NCI-H1436 (cell line): ENCODE measurements at places on chromosomes 16 and 17.

DNA sequence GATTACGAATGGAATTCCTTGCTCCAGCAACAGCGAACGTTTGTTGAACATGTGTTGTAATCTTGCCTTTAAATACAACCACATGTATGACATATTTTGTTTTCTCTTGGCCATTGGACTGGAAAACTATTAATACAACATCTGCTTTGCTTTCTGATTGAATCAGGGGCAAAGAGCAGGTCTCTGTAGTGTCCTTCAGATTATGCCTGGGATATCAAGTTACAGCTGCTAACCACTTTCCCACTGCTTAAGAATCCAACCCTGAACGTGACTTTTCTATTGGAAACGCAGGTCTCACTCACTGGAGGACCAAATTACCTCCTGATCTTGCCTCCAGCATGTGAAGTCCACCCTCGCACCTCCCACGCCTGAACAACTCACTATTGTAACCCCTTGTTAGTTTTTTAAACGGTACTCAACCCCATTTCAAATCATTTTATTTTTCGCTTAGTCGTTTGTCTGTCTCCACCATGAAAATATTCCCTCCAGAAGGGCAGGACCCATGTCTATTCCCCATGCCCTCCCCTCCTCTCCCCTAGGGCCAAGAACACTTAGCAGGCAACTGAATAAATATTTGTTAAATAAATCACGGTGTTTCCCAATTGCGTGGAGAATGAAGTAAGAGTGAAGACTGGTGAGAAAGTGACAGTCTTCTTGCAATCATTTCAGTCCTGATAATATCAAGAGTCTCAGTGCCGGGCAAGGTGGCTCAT, 57.4 kb upstream of the MRTFB start:
- DNase-seq = peak; percentile 18

- DNase-seq = no peak
These were observed 12.9 kb downstream of the CMIP start for GRCh38 chr16:81457326-81458133.

GRCh38 chr17:2266045-2266864, 37.3 kb downstream of the SMG6 start:
- DNase-seq = no peak

- no peak for DNase-seq
These were observed 13.7 kb upstream of the KRT23 start for GRCh38 chr17:40951011-40951622.

- DNase-seq = no peak
These were observed 832 bp downstream of the CDK5R1 start for GRCh38 chr17:32487473-32488176.

GRCh38 chr16:676913-677312, 1.4 kb downstream of the RHBDL1 start:
- peak; percentile 79 for DNase-seq

DNA sequence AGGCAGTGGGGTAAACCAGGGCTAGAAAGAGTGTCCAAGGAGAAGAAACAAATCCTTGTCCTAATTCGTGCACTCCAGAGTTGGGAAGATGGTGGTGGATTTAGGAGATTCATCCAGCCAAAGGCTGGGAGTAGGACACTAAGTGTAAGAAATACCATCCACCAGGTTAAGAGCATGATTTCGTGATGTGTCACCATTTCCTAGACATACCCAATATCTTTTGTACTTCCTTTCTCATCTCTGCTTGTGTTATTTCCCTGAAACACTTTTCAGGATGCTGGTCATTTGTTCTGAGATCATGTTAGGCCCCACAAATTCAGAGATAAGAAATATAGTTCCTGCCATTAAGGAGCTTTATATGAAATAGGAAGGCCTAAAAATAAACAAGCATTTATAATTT, 106.3 kb upstream of the HLF start:
- no peak for DNase-seq

DNA sequence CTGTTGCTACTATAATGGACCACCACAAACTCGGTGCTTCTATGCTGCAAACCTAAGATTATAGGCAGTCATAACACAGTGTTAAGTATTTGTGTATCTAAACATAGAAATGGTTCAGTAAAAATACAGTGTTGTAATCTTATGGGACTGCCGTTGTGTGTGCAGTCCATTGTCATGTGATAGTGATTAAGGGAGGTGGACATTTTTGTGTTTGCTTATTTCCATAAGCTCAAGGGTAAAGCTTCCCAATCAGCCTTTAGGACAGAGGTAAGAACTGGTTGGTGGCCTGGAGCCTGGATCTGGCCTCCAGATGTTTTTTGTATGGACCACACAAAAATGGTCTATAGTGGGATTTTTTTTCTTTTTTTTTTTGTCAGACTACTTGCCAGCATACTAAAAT, 29.9 kb downstream of the WWOX start:
- DNase-seq = no peak

GRCh38 chr17:64447526-64447925, 1.4 kb upstream of the MILR1 start:
- no peak for DNase-seq

- no peak for DNase-seq
These were observed 23.7 kb downstream of the NOD2 start for GRCh38 chr16:50717091-50717490.

DNA sequence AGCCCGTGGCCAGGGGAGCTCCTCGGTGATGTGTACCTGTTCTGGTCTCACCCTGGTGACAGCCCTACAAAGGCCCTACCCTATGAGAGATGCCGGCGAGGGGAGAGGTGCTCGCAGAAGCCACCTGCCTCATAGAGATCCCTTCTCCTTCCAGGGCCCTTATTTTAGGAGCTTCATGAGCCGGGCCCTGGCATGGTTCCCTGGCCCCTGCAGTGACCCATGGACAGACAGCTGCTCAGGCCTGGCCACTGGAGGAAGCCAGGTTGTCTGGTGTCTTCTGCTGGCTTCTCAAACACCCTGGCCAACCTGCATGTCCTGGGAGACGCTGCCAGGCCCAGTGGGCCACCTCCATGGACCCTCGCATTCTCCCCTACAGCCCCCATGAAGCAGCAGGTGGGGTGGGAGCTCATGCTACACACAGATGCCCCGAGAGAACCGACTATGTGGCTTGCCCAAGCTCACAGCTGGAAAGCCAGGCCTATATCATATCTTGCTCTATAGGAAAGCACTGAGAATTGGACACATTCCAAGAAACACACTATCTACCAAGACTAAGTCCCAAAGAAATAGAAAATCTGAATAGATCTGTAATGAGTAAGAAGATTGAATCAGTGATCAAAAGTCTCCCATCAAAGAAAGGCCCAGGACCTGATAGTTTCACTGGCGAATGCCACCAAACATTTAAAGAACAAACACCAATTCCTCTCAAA, 7.2 kb upstream of the AATK start:
- no peak for DNase-seq

DNA sequence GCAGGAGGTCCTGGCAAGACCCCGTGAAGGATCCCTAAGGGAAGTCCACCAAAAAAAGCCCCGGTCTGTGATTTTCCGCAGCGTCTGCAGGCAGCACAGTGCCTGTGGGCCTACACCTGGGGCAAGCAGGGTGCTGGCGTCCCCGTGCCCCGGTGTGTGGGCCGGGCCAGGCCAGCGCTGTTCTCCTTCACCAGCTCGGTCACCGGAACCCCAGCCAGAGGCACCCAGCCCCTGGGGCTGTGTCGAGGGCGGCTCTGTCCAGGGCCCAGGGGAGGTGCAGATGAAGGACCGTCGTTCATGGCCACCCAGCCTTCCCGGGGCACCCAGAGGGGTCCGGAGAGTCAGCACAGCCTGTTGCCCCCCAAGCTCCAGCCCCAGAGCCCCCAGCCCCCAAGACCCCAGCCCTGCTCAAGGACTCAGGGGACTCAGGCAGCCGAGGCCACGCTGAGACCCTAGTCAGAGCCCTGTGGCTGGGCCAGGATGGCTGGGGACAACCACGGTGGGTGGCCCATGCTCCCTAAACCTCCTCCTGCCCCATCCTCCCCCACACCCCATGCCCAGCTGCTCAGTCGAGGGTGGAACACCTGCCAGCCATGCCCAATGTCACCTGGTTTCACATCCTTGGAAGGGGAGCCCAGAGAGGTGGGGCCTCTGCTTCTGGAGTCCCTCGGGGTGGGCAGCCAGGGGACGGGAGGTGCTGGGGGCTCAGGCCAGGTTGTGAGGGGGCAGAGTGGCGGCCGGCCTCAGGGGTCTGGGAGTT, 5.7 kb upstream of the C1QTNF8 start:
- no peak for DNase-seq

DNA sequence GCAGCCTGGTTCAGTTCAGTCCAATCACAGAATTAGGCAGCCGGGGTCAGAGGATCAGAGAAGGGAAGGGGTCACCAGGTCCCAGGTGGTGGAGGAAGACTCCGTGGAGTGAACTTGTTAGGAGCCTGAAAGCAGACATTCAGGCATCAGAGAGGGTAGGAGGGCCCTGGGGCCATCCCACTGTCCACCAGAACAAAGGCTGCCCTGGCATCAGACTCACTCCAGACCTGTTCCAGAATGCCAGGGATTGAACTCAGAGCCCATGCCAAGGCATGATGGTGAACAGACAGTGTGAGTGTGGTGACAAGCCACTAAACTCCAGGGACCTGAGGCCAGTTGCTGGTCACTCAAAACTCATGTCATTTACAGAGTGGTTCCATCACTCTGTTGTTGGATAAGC, 37.6 kb downstream of the B4GALNT2 start:
- DNase-seq = no peak

- DNase-seq = peak; percentile 40
These were observed 105.0 kb downstream of the ZNF778 start for GRCh38 chr16:89322321-89323119.

GRCh38 chr17:50967795-50968194, 101.6 kb upstream of the TOB1 start:
- DNase-seq = no peak

DNA sequence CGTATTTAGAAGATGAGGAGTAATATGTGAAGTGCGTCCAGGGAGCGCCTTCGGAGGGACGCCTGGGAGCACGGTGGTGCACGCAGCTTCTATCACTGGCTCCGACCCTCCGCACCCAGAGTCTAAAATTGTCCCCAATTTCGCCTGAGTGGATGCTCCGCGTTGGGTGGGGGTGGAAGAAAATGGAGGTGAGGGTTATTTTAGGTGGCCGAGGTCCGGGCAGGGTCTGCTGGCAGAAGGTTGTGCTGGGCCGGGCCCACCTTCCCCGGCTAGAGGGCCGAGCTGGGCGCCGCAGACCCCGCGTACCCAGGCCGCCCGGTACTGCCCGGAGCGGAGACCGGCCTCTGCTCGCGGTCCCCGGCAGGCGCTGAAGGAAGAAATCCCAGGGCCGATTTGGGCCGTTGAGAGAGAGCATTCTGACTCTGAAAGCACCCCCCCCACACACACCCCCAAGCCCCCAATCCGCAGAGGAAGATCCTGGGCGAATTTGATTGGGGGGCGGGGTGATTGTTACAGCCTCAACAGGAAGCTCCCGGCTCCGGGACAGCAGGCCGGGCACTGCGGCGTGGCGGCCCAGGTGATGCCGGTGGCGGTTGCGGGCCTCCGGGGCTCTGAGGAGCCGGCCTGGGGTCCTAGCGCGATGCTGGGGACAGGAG, 3.0 kb downstream of the BAHCC1 start:
- no peak for DNase-seq

DNA sequence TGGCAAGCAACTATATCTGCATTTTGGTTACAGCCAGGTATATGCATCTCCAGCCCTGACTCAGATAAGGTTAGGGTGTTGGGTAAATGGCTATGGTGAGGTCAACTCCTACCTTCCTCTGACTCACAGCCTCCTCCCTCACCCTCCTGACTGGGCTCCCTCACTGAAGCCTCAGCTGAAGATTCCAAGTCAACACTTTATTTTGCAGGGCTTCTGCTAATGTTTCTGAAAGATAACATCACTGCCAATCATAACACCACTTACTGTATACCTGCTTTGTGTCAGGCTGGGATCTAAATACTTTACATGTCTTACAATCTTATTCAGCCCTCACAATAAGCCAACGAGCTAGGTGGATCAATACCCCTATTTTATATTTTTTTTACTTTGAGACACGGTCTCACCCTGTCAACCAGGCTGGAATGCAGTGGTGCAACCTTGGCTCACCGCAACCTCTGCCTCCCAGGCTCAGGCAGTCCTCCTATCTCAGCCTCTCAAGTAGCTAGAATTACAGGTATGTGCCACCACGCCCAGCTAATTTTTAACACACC, 47.8 kb upstream of the GCSH start:
- no peak for DNase-seq

GRCh38 chr17:65065906-65066305, 9.4 kb upstream of the GNA13 start:
- no peak for DNase-seq

DNA sequence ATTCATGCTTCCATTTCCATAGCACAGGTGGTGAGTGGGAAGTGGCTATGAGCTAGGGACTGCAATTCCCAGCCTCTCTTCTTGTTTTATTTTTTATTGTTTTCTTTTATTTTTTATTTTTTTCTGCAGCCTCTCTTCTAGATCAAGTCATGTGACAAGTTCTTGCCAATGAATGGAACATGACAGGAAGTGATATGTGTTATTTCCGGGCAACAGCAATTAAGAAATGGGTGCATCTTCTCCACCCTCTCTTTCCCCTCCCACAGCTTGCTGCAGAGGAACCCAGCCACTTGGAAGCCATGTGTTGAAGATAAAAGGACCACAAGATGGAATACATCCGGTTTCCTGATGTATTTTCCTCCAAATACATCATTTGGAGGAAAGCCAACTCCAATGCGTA, 23.6 kb downstream of the IRX5 start:
- no peak for DNase-seq

- no peak for DNase-seq
These were observed 92.2 kb upstream of the CPHXL start for GRCh38 chr16:75818491-75818890.

DNA sequence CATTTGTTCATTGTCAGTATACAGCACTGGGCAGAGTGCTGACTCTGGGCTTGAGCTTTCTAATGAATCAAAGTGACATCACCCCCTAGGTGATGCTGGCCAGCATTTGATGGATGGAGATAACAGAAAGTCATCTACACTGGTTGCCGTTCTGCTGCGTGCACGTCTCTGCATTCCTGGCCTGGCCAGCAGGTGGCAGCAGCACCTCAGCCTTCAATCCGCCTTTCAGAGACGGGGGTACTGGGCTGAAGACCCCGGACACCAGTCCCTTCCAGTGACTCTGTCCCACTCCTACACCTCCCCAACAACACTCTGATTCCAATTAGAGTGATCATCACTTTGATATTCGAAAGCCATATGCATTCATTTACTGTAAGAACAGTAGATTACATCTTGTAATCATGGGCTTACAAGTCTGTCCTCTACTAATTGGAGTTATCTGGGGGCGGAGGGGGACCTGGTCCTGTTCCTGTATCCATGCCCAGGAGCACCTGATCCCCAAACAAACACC, 6.0 kb downstream of the CPSF4L start:
- DNase-seq = peak; percentile 64

- DNase-seq = no peak
These were observed 58.0 kb downstream of the ASIC2 start for GRCh38 chr17:33234930-33235685.

DNA sequence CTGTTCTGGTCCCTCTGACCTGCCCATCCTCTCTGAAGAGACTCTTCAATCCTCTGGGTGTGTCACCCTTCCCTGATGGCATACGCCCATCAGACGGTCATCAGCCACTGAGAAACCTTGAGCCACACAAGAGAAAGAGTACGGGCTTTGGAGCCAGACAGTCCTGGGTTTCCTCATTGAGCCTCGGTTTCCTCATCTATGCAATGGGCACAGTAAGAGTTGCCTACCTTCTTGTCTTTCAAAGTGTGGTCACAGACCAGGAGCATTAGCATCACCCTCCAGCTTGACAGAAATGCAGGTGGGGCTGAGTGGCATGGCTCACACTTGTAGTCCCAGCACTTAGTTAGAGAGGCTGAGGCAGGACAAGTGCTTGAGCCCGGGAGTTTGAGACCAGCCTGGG, 26.1 kb upstream of the MEAK7 start:
- DNase-seq = no peak
